ENCODE measurements at places on chromosomes 2 and 18.

DNA sequence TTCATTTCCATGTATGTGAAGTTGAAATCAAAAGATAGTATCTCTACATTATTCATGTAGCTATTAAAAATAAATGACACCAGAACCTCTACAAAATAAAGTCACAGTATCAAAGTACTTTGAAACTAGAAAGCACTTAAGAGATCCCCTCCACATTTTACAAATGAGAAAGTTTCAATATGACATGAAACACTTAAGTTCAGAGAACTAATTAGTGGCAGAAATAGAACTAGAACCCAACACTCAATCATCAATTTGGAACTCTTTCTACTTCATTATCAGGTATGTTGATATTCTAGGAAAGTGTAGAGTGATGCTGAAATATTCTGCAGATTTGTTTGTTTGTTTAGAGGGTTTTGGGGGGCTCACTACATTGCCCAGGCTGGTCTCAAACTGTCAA lies 145.6 kb downstream of the MEMO1 start:
- no peaks in the 10 kb centered on the region for H3K27me3 ChIP-seq
- H3K4me3 ChIP-seq = no peak overlapping the region
- DNase-seq = no peak
- H3K4me1 ChIP-seq = peaks cover 1% of the 10 kb centered on the region
- H3K36me3 ChIP-seq = peaks cover 9% of the 10 kb centered on the region
- no peak overlapping the region for H3K27ac ChIP-seq

- no peaks in the 10 kb centered on the region for H3K27me3 ChIP-seq
- peak overlapping the region; percentile 52 for H3K4me3 ChIP-seq
- H3K36me3 ChIP-seq = peaks cover 6% of the 10 kb centered on the region
- peak overlapping the region; percentile 47 for H3K27ac ChIP-seq
- no peak for DNase-seq
These were observed 483 bp upstream of the FHL2 start for GRCh38 chr2:105399207-105399861.

- H3K27me3 ChIP-seq = peaks cover 2% of the 10 kb centered on the region
- peaks cover 8% of the 10 kb centered on the region for H3K4me1 ChIP-seq
These were observed 210.2 kb downstream of the PAX3 start for GRCh38 chr2:222088561-222088960.

DNA sequence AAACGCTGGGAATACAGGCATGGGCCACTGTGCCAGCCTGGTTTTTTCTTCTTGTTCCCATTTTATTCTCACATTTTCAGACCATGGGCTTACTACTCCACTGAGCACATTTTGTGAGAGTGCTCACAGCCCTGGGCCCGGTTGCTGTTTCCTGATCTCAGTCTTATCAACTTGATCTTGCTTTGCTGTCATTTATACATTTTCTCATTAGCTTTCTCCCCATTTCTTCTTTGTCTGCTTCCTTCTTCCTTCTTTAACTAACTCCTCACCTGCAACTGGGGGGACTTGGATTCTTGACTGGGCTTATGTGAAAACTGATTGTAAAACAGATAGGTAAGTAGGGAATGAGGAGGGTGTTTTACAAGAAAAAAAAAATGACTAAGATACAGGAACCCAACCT lies 117.3 kb downstream of the PLB1 start:
- H3K27ac ChIP-seq = no peak overlapping the region
- no peaks in the 10 kb centered on the region for H3K4me1 ChIP-seq
- no peak overlapping the region for H3K4me3 ChIP-seq
- no peaks in the 10 kb centered on the region for H3K36me3 ChIP-seq

- no peaks in the 10 kb centered on the region for H3K36me3 ChIP-seq
- H3K27me3 ChIP-seq = no peaks in the 10 kb centered on the region
- H3K4me1 ChIP-seq = peaks cover 21% of the 10 kb centered on the region
- H3K27ac ChIP-seq = no peak overlapping the region
These were observed 156.4 kb downstream of the RDH14 start for GRCh38 chr2:18403921-18404522.
